Activated T-cell treated with anti-CD3 and anti-CD28 coated beads, Interleukin-2, amount 50 U/mL, for 48 hours (primary cell): ENCODE measurements at places on chromosomes 12 and 14.

- no peak for DNase-seq
Measured at GRCh38 chr12:71846322-71846940, 6.9 kb downstream of the TBC1D15 start.

GRCh38 chr14:59181791-59182190, 6.7 kb upstream of the DAAM1 start:
- DNase-seq: no peak

GRCh38 chr12:52235822-52236361, 2.8 kb downstream of the KRT7 start:
- no peak for DNase-seq

DNA sequence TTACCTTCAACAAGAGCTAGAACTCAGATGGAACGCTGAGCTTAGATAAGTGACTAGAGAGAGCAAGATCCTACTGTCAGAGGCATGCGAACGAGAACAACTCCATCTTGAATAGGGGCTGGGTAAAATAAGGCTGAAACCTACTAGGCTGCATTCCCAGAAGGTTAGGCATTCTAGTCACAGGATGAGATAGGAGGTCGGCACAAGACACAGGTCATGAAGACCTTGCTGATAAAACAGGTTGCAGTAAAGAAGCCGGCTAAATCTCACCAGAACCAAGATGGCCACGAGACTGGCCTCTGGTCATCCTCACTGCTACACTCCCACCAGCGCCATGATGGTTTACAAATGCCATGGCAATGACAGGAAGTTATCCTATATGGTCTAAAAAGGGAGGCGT, 59.6 kb upstream of the PLEKHG3 start:
- DNase-seq: no peak

- DNase-seq: no peak
Measured at GRCh38 chr12:26046906-26047305, 77.9 kb downstream of the BHLHE41 start.
